ENCODE measurements at places on chromosomes 5 and 9. TPM values are rescaled to one million over a fixed set of nuclear protein-coding genes. Genes with fewer than 3 reads are reported as not detected.

SMIM33 gene
- total RNA-seq, result not detected

FOXD4L6 gene
- total RNA-seq, result not detected

MSX2 gene
- 0.16 TPM for total RNA-seq

PCDHGB1 gene
- total RNA-seq, result 0.49 TPM

CAMK2A gene
- not detected for total RNA-seq

CCNO gene
- 0.65 TPM for total RNA-seq

GPRIN1 gene
- total RNA-seq, result 7.6 TPM

FCN2 gene
- total RNA-seq, result not detected
